ENCODE measurements at places on chromosomes 2 and 18.

- DNase-seq = peak; percentile 13
These were observed 1086.1 kb upstream of the CELF4 start for GRCh38 chr18:38651736-38652135.

- DNase-seq = no peak
These were observed 401.6 kb upstream of the TNP1 start for GRCh38 chr2:217261452-217261851.

GRCh38 chr2:45432406-45432805, 178.7 kb downstream of the SRBD1 start:
- DNase-seq = no peak

DNA sequence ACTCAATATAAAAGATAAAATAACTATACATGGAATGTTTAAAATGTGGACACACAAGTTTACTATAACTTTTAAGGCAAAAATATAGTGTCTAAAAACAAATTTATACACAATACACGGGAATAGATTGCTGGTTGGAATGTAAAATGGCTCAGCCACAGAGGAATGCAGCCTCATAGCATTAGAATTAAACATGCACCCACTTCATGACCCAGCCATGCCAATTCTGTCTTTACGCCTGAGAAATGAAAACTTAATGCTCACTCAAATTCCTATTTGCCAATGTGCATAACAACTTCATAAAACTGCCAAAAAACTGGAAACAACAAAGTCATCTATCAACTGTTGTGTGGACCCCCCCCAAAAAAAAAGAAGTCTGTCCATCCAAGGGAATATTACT, 1006.6 kb upstream of the POU3F3 start:
- no peak for DNase-seq

DNA sequence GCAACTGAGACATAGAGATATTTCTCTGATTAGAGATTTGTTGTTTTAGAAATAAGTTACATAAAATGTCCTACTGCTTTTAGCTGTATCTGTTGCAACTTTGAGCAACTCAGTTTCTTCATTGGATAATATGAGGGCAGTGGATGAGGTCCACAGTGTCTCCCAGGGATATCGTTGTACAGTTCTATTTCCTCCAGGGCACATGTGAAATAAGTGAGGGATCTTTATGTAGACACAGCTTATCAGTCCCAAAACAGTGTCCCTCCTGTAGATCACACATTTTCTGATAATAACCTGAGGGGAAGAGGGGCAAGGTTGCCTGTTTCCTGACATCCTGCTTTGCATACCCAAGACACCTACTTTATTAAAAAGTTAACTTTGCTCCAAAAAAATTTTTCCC, 1231.2 kb upstream of the ZEB2 start:
- DNase-seq = no peak

DNA sequence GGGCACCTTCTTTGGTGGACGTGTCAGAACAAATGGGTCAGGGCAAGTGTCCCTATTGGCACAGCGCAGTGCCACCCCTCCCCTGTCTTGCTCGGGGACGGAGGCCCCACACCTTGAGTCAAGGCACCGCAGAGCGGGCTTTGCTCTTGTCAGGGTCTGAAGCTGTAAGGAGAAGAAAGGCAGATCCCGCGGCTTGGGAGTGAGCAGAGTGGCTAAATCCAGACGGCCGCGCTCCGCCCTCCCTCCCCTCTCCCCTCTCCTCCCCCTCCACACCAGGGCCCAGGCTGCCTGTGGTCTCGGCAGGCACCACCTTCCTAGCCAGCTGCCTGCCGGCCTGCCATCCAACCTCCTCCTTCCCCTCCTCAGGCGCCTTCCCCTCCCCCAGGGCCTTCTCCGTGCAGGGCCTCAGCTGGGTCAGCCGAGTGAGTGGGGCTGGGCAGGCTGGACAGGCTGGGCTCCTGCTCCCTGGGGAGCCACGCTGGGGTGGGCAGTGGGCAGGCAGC, 25.8 kb downstream of the SPEG start:
- DNase-seq = no peak

GRCh38 chr18:48113691-48114090, 183.2 kb upstream of the SMAD2 start:
- no peak for DNase-seq

DNA sequence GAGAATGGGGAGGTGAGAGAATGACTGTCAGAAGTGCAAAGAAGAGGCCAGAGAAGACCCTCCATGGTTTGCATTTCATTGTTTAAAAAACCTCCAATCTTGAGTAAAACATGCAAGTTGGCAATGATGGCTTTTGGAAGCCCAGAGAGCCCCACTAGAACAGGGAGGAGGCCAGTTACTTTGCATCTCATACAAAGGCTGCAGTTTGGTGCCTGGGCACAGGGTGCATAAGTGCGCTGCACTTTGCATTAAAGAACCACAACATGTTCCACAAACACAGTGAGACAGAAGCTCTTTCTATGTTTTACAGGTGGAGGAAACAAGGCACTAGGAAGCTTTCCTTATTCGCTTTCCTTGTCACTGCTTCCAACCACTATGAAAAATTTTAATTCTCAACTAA, 25.4 kb downstream of the PSTPIP2 start:
- no peak for DNase-seq

DNA sequence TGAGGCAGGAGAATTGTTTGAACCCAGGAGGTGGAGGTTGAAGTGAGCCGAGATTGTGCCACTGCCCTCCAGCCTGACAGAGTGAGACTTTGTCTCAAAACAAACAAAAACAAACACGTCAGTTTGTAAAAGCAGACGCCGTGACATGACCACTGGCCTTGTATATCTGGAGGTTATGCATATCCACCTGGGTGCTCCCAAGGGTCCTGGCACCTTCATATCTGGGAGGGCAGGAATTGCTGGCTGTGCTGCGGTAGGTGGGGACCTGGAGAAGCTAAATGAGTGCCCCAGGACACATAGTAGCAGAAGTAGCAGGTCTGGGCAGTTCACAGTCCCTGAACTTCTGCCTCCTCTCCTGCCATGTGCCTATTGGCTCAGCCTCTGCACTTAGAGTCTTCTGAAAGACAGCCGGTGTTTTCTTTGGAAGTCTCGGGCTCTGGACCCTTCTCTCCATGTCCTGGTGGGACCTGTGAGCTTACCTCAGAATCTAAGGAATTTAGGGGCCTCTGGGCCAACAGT, 30.9 kb upstream of the IL1R2 start:
- no peak for DNase-seq

DNA sequence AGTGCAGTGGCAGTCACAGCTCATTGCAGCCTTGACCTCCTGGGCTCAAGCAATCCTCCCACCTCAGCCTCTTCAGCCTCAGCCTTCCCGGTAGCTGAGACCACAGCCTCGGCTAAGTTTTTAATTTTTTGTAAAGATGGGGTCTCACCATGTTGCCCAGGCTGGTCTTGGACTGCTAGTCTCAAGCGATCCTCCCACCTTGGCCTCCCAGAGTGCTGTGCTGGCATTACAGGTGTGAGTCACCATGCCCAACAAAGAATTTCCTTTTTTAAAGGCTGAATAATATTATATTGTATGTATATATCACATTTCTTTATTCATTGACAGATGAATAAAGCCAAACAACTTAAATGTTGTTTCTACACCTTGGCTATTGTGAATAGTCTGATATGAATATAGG, 42.5 kb downstream of the MOB4 start:
- DNase-seq = no peak

GRCh38 chr18:33627114-33627513, 49.1 kb downstream of the ASXL3 start:
- DNase-seq = no peak

GRCh38 chr18:62402342-62402948, 77.3 kb downstream of the TNFRSF11A start:
- no peak for DNase-seq

- no peak for DNase-seq
These were observed 103.9 kb upstream of the COL3A1 start for GRCh38 chr2:188870289-188870688.

GRCh38 chr2:183060571-183061231, 17.8 kb upstream of the DUSP19 start:
- DNase-seq = no peak

GRCh38 chr18:74243127-74243526, 48.6 kb downstream of the CYB5A start:
- DNase-seq = no peak

GRCh38 chr2:43155851-43156411, 70.5 kb downstream of the ZFP36L2 start:
- DNase-seq = no peak

GRCh38 chr2:215765729-215766360, 247.5 kb downstream of the MREG start:
- DNase-seq = no peak

DNA sequence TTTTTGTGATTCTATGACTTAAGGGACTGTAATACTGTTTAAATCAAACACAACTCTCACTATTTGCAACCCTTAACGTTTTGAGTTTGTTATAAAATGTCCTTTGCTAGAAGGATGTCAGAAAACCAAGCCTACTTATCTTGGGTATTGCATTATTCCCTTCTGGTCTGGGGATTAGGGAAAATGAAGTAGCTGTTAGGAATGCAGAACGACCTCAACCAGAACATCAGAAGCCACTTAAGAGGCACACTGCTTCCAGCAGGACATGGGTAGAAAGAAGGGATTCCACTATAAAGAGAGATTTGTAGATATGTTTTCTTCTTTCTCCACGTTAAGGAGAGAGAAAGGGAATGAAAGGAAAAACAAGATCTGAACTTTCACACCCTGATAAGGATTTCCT, 101.2 kb downstream of the SETBP1 start:
- no peak for DNase-seq

DNA sequence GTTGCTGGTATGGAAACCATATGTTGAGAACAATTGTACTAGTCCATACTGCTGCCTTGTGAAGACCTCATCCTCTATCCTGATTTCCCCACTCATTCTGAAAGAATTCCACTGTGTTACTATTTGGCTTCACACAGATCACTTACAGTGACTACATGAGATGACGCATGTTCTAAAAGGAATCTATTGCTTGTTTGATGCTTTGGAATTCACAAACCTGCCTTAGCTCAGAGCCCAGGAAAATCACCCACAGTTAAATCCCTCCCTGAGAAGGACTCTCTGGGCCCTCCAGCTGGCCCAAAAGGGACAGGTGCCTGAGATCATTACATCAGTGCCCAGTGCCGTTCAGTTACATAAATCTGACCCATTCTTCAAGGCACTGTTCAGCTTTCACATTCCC, 45.3 kb downstream of the KLHL29 start:
- no peak for DNase-seq

DNA sequence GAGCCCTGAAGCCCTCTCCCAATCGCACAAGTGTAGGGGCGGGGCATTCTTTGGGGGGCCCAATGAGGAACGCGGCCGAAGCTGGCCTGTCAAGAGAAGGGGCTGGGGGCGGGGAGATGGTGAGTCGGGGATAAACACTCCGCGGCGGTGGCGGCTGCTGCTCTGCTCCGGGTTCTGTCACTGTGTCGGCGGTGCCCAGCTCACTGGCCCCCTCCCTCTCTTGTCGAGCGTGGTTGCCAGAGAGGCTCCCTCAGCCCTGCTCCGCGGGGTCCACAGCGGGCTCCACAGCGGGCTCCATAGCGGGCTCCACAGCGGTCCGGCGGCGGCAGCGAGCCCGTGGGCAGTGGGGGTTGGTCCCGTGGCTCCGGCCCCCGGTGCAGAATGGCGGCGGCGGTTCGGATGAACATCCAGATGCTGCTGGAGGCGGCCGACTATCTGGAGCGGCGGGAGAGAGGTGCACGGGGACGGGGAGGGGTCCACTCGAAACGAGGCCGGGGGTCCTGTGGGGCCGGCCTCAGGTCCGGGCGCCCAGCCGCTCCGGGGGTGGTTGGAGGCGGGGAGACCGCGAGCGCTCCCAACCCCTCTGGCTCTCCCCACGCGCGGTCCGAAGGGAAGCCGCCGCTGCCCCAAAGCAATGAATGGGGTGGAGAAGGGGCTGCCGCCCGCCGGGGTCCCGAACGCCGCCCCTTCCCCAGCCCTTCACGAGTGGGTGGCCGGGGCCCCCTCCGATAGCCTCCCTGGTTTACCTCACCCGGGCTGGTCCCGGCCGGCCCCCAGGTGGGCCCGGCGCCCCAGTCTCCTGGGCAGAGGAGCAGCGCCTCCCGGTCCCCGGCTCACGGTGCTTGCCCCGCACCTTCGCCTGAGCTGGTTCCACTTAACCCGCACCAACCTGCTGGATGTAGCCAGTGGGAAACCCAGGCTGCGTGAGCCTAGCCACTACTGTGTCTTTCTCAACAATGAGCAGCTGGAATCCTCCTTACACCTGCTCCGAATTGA, at the start of gene MXD1:
TSS of gene MXD1 (plus strand) at position 160 of the 996 bp plus-strand sequence. CDS start at position 382, 222 bp downstream.
- DNase-seq = no peak

DNA sequence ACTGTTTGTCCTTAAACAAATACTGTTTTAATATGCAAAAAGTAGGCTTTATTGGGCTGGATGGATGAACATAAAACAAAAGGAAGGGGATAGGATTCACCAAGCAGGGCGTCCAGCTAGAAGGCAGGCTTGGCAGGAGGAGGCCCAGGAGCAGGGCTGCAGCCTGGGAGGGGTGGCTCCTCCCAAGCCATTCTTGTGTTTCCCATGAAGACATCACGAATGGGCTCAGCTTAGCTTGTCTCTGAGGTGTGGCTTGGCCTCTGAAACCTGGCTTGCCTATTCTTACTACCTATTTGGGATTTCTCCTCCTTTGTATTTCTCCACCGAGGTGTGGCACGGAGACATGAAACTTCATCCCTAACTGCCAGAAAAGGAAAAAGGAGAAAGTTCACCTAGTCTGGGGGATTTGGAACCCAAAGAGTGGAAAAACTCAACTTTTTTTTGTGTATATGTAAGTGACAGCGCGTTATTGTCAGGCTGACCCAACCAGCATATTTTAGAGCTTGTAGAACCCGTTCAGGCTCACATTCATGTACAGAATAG, 481.9 kb upstream of the SPRED2 start:
- DNase-seq = no peak

GRCh38 chr2:25473758-25474340, 132.1 kb upstream of the DNMT3A start:
- no peak for DNase-seq

- no peak for DNase-seq
These were observed 141.6 kb upstream of the CYP26B1 start for GRCh38 chr2:72289283-72289682.

Data from hippocampal formation (tissue), 2 donors.